Stimulated activated CD8-positive, alpha-beta memory T cell treated with anti-CD3 and anti-CD28 coated beads, Interleukin-4, amount 100 ng/mL, for 4 hours (primary cell): ENCODE measurements at places on chromosomes 1 and 21.

DNA sequence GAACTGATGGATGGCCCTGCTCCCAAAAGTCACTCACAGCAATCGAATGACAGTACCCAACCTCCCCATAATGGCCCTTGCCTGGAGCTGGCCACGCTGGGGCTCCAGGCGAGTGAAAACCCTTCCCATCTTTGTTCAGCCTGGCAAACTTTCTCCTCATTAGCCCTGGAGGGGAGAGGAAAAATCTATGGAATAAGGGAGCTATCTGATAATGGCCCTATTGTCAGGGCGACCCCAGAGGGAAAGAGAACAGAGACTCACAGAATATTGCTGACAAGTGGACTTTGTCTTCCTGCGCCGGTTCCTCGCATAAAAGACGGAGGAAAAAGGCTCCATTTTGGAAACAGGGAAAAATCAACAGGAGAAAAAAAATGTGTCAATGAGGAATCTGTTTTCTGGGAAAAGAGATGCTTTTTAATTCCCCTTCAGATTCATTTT, 13.0 kb upstream of the ARHGEF16 start:
- no peak for DNase-seq

- DNase-seq = no peak
These were observed 22.4 kb upstream of the EXO1 start for GRCh38 chr1:241825581-241825980.

- DNase-seq = no peak
These were observed 40.2 kb upstream of the COL6A1 start for GRCh38 chr21:45941338-45941710.

- DNase-seq = no peak
These were observed 22.3 kb downstream of the KCND3 start for GRCh38 chr1:111967067-111967690.

GRCh38 chr1:222543817-222544216, 4.1 kb downstream of the HHIPL2 start:
- DNase-seq = no peak

DNA sequence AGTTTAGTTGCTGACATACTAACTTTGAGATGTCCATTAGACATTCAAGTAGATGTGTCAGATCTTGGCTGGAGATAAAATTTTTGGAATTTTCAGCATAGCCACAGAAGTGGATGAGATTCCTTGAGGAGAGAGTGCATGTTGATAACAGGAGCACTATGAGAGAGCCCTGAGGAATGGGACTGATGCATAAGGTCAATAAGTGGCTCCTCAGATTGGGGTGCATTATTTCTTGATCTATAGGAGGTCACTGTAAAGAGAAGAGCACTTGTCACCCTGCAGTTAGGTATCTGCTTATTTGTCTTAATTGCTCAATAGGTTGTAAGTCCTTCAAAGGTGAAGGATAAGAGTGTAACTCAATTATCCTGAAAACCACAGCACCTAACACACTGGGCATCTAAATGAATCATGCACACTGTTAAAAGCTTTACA, 52.0 kb upstream of the TACSTD2 start:
- no peak for DNase-seq

GRCh38 chr1:119160409-119160808, 20.0 kb upstream of the WARS2 start:
- DNase-seq = no peak

- no peak for DNase-seq
These were observed 474.7 kb downstream of the NUF2 start for GRCh38 chr1:163796394-163796821.

GRCh38 chr1:176996456-176997090, 167.9 kb downstream of the ASTN1 start:
- DNase-seq = no peak

- DNase-seq = no peak
These were observed 38.3 kb downstream of the CAMSAP2 start for GRCh38 chr1:200776949-200777348.

GRCh38 chr21:33302055-33302454, 22.7 kb upstream of the IFNAR1 start:
- no peak for DNase-seq

- no peak for DNase-seq
These were observed 4.5 kb downstream of the DESI2 start for GRCh38 chr1:244657421-244657820.
